Calu3 (cell line): ENCODE measurements at places on chromosomes 1 and 21. TPM values are rescaled to one million over a fixed set of nuclear protein-coding genes. Genes with fewer than 3 reads are reported as not detected.
A peak's percentile ranks its signal among the peaks of the same experiment; 100 is the strongest.

GRCh38 chr1:178101266-178101630 is 7.3 kb downstream of the RASAL2 start:
- peaks cover 60% of the 10 kb centered on the region for H3K4me1 ChIP-seq
- H3K27me3 ChIP-seq, result no peaks in the 10 kb centered on the region
- no peaks in the 10 kb centered on the region for H3K36me3 ChIP-seq
- H3K4me3 ChIP-seq, result peak overlapping the region; percentile 27
- peak overlapping the region; percentile 40 for H3K27ac ChIP-seq

TOR3A gene
- 38.8 and 40.0 TPM in 2 replicates for total RNA-seq

DNA sequence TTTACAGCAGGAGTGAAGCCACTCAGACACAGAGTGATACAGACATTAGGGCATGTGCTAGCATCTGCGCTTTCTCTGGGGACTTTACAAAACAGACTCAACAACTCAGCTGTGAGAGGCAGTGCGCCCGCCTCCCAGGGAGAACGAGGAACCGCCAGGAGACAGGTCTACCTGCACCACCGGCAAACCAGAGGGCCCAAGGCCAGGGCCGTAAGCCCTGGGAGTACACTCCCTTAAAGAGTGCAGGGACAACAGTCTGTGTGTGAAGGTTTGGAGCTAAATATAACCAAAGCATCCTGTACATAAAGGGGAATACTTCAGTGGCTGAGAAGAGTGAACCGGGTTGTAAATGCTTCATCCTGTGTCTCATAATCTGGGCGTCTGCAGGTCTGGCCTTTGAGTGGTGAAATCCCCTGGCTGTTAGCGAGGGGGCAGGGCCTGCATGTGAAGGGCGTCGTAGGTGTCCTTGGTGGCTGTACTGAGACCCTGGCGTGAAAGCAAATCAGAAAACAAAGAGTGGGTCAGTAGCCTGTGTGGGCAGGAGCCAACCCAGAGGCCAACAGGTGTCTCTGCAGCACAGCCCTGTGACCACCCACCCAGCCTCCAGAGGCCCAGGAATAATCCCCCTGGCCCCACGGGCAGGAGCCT is 86.9 kb downstream of the CD247 start:
- no peak for DNase-seq
- H3K27ac ChIP-seq, result no peak overlapping the region
- H3K4me3 ChIP-seq, result no peak overlapping the region
- H3K27me3 ChIP-seq, result no peaks in the 10 kb centered on the region

GRCh38 chr1:52473039-52473438 is 68.6 kb downstream of the PRPF38A start:
- no peaks in the 10 kb centered on the region for H3K36me3 ChIP-seq
- no peaks in the 10 kb centered on the region for H3K4me1 ChIP-seq
- no peaks in the 10 kb centered on the region for H3K27me3 ChIP-seq
- H3K4me3 ChIP-seq, result no peak overlapping the region
- H3K27ac ChIP-seq, result no peak overlapping the region

CR2 gene
- total RNA-seq, result 0.83 and 2.6 TPM in 2 replicates

DNA sequence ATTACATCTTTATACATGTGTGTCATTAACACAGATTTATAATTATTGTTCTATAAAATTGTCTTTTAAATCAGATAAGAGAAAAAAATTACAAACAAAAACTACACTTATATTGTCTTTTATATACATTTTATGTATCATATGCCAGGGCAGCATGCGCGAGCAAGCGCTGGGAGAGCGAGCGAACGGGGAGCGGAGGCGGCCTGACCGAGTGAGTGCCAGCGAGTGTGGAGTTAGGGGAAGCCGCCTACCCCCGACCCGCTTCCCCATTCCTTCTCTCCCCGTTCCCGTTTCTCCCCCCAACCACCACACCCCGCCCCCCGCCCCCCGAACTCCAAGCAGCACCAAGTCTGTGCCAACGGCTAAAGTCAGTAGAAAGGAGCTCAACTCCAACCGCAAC is 23.0 kb upstream of the SLAMF1 start:
- H3K27ac ChIP-seq, result no peak overlapping the region
- no peak for DNase-seq
- no peaks in the 10 kb centered on the region for H3K36me3 ChIP-seq

KCNT2 gene
- 2.4 and 3.3 TPM in 2 replicates for total RNA-seq

- H3K27me3 ChIP-seq, result no peaks in the 10 kb centered on the region
- H3K4me3 ChIP-seq, result no peak overlapping the region
- H3K4me1 ChIP-seq, result no peaks in the 10 kb centered on the region
- no peaks in the 10 kb centered on the region for H3K36me3 ChIP-seq
These were observed 18.4 kb upstream of the PTBP2 start for GRCh38 chr1:96703186-96703585.

RNASEL gene
- total RNA-seq, result 7.0 and 10.0 TPM in 2 replicates

HLX gene
- 0.09 and 0.32 TPM in 2 replicates for total RNA-seq

RIPPLY3 gene
- 0.17 and 0.40 TPM in 2 replicates for total RNA-seq

- no peak overlapping the region for H3K27ac ChIP-seq
- DNase-seq, result no peak
- no peak overlapping the region for H3K4me3 ChIP-seq
- no peaks in the 10 kb centered on the region for H3K27me3 ChIP-seq
- no peaks in the 10 kb centered on the region for H3K36me3 ChIP-seq
These were observed 1.9 kb downstream of the TAL1 start for GRCh38 chr1:47229886-47230691.

FCMR gene
- 0.86 and 1.1 TPM in 2 replicates for total RNA-seq

GRCh38 chr1:5944843-5945167 is 47.4 kb downstream of the NPHP4 start:
- no peaks in the 10 kb centered on the region for H3K27me3 ChIP-seq
- H3K36me3 ChIP-seq, result peaks cover 4% of the 10 kb centered on the region
- H3K27ac ChIP-seq, result no peak overlapping the region
- H3K4me1 ChIP-seq, result no peaks in the 10 kb centered on the region

RIIAD1 gene
- not detected in 2 replicates for total RNA-seq

GRCh38 chr1:182527680-182528079 is 61.4 kb downstream of the RNASEL start:
- H3K4me1 ChIP-seq, result no peaks in the 10 kb centered on the region
- no peak overlapping the region for H3K4me3 ChIP-seq
- no peak overlapping the region for H3K27ac ChIP-seq
- peaks cover 60% of the 10 kb centered on the region for H3K27me3 ChIP-seq

GABRD gene
- 0.81 TPM in 1 of 2 replicates, not detected in the other for total RNA-seq

DLGAP3 gene
- total RNA-seq, result 1.0 and 1.1 TPM in 2 replicates

CFAP107 gene
- not detected in 2 replicates for total RNA-seq

GRCh38 chr1:117290890-117291289 is 76.4 kb upstream of the MAN1A2 start:
- H3K4me3 ChIP-seq, result no peak overlapping the region
- no peaks in the 10 kb centered on the region for H3K36me3 ChIP-seq
- no peaks in the 10 kb centered on the region for H3K4me1 ChIP-seq
- no peaks in the 10 kb centered on the region for H3K27me3 ChIP-seq

DNA sequence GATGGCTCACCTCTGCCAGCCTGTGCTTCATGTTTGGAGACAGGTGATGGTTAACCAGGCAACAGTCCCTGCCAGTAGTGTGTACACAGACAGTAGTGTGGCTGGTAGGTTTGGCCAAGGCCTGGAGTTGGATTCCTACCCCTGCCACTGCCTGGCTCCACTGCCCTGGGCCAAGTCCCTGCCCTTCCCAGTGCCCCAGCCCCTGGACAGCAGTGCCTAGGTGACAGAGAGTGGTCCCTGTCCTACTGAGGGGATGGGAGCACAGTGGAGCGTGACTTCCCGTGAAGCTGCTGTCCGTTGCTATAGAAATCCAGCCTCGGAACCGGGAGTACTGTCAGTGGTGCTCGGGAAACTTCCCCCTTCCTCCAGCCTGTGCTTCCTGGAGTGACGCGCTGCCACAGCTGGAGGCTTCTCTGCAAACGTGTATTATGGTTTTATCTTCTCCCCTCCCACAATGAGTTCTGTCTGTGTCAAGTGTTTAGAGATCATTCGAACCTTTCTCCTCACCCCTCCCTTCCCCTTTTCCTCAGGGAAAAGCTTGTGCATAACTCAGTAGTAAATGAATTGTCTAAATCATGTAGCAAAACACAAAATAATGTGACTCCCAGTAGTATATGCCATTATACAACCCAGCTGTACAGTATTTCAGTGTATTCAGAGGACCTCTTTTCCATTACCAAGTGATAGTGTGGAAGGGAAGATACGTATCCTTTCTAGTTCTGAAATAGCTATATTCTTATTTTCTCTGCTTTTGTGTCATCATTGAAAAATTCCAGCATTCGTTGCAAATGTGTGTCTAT is 73.4 kb downstream of the GALNT2 start:
- H3K27me3 ChIP-seq, result no peaks in the 10 kb centered on the region
- H3K4me1 ChIP-seq, result peaks cover 10% of the 10 kb centered on the region
- H3K27ac ChIP-seq, result no peak overlapping the region
- H3K4me3 ChIP-seq, result no peak overlapping the region
- no peak for DNase-seq

DNA sequence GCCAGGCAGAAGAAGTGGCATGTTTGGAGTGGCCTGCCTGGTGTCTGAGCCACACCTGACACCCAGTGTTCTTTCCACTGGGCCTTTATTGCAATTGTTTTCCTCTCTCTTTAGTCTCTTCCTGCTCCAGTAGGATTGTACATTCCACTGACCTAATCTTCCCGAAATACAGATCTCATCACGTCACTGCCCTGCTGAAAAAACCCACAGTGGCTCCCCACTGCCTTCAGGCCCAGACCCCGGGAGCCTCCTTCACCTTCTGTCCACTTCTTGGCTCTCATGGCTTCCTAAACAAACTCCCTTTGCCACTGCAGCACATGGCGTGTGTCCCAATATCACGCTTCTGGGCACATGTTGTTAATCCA is 25.3 kb upstream of the ATP5PO start:
- H3K27me3 ChIP-seq, result no peaks in the 10 kb centered on the region
- H3K36me3 ChIP-seq, result no peaks in the 10 kb centered on the region
- no peak overlapping the region for H3K27ac ChIP-seq
- H3K4me1 ChIP-seq, result no peaks in the 10 kb centered on the region

S100B gene
- not detected in 2 replicates for total RNA-seq

- H3K4me3 ChIP-seq, result no peak overlapping the region
- H3K36me3 ChIP-seq, result peaks cover 8% of the 10 kb centered on the region
- H3K27ac ChIP-seq, result no peak overlapping the region
These were observed 3.7 kb upstream of the SEC16B start for GRCh38 chr1:177973585-177973984.

DNA sequence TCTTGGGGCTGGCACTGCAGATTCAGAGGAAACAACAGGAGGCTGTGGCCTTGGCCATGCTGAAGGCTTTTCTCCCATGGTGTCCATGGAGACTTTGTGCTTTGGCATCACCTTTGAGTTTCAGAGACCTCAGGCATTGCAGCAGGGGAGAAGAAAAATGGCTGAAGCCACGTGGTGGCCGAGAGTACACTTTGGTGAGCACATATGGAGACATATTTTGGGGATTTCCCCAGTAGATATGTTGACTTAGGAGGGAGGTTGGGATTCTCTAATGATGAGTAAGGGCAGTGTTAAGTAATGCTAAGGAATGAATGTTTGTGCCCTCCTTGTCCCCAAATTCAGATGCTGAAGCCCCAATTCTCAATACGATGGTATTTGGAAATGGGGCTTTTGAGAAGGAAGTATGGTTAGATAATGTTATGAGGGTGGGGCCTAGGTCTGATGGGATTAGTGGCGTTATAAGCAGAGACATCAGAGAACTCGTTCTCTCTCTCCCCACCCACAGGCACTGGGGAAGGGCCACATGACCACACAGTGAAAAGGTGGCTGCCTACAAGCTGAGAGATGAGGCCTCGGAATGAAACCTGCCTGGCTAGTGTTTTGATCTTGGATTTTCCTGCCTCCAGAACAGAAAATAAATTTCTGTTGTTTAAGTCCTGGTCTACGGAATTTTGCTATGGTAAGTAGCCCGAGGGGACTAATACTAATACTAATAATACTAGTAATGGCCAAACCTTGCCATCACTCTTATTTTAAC is 98.6 kb downstream of the TBX19 start:
- H3K4me3 ChIP-seq, result no peak overlapping the region
- no peaks in the 10 kb centered on the region for H3K4me1 ChIP-seq
- DNase-seq, result no peak
- H3K27me3 ChIP-seq, result no peaks in the 10 kb centered on the region
